Left kidney (tissue), 8 donors: ENCODE measurements at places on chromosomes 2 and 18.

DNA sequence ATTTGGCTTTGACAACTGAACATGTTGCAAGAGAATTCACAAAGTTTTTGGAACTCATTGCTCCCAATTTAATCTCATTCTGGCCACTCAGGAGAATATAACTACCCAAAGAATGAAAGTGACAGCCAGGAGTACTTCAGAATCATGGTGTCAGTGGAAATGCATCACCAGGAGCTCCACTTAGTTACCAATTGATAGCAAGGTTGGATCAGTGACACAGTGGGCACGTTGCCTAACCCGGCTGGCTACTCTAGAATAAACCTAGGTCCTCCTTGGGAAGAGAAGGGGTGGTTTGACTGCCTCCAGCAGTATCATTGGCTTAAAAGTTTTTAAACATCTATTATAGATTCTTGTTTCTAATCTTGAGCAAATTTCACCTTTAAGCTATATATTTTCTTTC is 40.0 kb upstream of the LRP1B start:
- no peak for DNase-seq

DNA sequence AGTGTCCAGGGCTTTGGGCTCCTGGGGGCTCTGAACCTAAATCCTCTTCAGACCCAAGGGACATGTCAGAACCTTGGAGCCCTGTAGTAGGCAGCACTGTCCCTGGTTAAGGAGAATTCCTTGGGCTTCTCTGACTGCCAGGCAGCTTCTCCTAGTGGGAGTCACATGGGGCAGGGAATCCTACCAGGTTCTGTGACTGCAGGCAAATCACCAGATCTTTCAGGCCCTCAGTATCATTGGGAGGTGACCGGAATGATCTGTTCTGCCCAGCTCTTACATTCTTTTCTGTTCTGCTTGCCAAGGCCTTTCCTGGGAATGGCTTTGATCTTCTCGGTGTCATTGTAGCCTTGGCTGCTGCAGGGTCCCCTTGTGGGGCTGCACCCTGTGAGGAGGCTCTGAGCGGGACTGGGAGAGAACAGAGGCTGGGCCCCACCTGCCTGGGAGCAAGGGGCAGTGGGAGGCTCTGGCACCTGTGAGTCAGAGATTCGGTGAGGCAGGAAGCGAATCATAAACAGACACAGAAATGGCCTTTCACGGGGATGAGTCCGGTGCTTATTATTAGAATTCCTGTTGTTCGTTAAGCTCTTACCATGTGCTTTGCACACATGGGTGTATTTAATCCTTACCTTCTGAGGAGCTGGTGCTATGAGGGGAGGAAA is 14.1 kb downstream of the CEP68 start:
- DNase-seq = no peak

DNA sequence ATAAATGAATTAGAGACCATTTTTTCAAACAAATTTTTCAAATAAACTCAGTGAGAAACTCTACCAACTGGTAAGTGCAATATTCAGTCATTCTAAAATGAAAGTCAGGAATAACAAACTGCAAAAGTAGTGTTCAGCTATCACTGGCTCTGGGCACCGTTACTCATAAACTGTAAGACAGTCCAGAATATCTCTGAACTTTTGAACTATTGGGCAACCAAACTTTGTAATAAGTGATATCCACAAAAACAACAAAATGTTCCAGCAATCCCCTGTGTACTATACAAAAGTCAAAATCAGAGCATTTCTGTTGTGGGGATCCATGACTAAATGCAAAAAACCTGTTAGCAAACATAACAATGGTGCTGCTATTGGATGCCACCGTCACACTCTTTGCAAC is 56.3 kb downstream of the SLC25A12 start:
- no peak for DNase-seq

DNA sequence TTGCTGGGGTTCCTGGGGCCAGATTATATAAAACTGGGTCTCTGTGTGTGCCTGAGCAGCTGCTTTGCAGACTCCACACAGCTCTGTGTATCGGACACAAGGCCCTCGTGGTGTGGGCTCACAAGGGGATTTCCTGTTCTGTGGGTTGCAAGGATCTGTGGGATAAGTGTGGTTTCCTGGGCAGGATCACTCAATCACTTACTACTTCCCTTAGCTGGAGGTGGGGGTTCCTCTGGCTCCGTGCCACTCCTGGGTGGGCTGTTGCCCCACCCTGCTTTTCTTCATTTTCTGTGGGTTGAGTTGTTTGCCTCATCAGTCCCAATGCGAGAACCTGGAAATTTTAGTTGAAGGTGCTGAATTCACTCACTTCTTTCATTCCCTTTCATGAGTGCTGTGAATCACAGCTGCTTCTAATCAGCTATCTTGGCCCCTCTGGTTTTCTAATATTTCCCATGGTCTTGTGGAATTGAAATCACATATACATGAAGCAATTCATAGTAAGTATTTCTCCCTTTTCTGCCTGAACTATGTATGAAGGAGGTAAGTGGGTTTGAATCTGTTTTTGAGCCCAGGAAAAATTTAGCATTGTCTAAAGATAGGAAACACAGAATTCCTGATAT is 196.3 kb downstream of the DCDC2C start:
- no peak for DNase-seq

- DNase-seq = no peak
These were observed 5.3 kb downstream of the LOXL3 start for GRCh38 chr2:74548285-74548899.
